ENCODE measurements at places on chromosomes 5 and 9.

GRCh38 chr5:173315495-173316338 is 12.5 kb downstream of the STC2 start:
- peak; percentile 45 for DNase-seq

- no peak for DNase-seq
Observed at GRCh38 chr9:14813336-14814248, 91.1 kb upstream of the CER1 start.

GRCh38 chr9:96137671-96138429 is 164.1 kb downstream of the HSD17B3 start:
- DNase-seq, result no peak

GRCh38 chr9:109166171-109166770 is 778 bp downstream of the FRRS1L start:
- DNase-seq, result peak; percentile 88

DNA sequence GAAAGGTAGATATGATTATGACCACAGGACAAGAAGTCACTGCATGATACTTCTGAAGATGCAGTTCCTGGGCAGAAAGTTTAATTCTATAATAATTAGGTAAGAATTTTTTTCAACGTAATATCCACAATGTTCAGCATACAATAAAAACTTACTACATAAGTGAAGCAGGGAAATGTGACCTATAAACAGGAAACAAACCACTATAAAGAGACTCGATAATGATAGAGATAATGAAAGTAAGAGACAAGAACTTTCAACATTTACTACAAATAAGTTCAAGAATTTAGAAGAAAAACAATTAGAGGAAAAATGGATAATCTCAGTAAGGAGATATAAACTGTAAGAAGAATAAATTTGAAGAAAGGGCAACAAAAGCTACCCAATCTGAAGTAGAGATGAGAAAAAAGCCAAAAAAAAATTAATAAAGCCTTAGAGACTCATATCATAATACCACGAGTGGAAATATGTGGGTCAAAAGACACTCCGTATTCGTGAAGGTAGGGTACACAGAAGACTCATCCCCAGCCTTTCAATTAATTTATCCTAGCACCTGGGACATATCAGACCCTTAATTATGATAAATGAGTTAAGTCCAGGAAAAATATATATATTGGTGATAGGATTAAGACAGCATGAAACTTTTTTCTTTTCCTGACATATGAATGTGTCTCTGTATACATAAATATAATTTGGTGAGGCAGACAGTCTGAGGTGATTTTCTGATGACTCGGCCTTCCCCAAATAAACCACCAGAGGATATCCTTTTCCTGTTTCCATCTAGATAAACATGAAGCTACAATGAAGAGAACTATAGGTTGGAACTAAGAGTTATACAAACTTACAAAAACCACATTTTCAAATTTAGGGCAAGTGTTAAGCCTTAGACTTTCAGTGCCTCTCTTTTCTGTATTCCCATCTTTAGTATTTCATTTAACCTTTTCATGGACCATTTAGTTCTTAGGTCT is 120.4 kb downstream of the RAPGEF6 start:
- DNase-seq, result no peak

DNA sequence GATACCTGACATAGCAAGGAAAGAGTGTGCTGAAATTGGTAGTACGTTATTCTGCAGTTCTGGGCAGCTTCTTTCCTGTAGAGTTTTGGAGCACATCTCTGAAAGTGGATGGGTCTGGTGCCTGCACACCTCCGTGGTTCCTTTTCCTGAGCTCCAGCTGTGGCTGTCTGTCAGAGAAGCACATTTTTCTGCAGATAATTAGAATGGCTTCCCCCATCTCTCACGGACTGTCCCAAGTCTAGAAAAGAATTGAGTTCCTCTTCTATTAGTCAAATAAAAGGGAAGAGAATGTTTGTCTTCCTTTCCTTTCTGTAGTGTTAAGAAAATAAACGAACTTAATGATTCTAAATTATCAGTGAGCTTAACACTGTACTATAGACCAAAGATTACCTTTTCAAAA is 55.7 kb downstream of the VCAN start:
- DNase-seq, result no peak

DNA sequence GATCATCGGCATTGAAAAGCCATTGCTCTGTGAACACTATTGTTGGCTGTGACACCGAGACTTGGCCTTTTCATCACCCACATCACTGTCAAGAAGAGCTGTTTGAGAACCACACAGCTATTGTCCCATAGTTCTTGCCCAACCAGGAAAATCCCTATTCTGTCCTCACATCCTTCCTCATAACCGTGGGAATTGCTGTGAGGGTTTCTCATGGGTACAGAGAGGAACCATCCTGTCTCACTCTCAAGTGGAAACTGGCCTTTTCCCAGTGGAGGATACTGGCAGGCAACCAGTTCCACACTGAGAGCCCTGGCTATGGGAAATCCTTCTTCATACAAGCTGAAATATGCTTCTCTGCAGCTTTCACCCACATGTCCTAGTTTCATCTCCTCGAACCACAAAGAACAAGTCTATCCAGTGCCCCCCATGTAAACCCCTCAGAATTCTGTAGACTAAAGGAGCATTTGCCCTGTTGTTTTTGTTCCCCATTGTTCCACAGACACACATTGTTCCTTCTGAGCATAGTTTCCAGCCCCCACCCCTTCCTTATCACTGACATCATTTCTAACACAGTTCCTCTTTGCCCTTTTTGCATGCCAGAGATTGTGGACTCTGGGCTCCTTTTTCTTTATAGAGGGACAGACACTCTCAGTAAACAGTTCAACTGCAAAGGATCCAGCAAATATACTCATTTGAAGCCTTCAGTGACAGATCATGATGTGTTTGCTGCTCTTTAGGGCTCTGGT is 57.8 kb upstream of the C5orf46 start:
- no peak for DNase-seq

- DNase-seq, result no peak
Observed at GRCh38 chr9:103301051-103301450, 305.9 kb downstream of the CYLC2 start.

GRCh38 chr5:79702606-79703380 is 13.2 kb downstream of the CMYA5 start:
- peak; percentile 49 for DNase-seq

DNA sequence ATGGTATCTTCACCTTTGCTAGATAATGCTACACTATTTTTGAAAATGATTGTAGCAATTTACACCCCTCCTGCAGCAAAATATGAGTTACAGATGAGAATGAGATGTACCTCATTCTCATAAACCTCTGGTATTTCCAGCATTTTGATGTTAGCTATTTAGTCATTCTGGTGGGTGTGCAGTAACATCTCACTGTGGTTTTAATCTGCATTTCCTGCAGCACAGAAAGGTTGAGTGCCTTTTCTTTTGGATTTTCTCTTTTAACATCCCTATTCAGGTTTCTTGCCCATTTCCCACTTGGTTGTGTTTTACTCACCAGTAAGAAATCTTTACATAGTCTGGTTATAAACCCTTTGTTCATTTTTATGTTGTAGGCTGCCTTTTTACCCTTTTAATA is 206.2 kb downstream of the NR3C1 start:
- DNase-seq, result no peak

DNA sequence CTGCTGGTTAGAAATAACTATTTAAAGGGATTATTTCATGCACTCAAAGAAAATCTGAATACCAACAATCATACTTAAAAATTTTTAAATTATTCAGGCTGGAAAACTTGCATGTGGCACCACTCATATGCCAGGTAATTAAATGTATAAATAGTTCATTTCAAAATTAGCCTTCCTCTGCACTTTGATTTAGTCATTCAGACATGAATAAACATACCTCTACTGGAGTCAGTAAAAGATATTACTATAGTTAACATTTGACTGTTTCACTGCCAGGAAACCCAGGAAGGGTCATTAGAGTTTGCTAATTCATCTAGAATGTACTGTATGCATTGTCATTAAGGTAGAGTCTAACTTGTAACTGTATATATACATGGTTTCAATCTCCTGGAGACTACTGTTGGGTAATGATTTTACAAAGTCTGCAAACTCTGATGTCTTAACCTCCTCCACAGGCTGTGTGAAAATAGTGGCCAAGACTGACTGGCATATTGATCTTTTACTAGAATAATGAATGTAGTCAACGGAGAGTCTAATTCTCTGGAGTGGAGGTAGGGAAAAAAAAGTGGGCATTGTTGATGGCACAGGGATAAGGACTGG is 43.7 kb downstream of the TEX10 start:
- no peak for DNase-seq

GRCh38 chr9:79152306-79152705 is 419.5 kb upstream of the TLE4 start:
- no peak for DNase-seq

- no peak for DNase-seq
Observed at GRCh38 chr9:34654323-34655051, 2.5 kb downstream of the IL11RA start.

GRCh38 chr5:114308017-114308416 is 53.9 kb upstream of the KCNN2 start:
- DNase-seq, result peak; percentile 83

GRCh38 chr9:98917746-98918487 is 25.8 kb upstream of the COL15A1 start:
- no peak for DNase-seq

- DNase-seq, result no peak
Observed at GRCh38 chr9:95649801-95650213, 133.0 kb upstream of the PTCH1 start.

- no peak for DNase-seq
Observed at GRCh38 chr9:2059274-2059929, 44.3 kb downstream of the SMARCA2 start.

DNA sequence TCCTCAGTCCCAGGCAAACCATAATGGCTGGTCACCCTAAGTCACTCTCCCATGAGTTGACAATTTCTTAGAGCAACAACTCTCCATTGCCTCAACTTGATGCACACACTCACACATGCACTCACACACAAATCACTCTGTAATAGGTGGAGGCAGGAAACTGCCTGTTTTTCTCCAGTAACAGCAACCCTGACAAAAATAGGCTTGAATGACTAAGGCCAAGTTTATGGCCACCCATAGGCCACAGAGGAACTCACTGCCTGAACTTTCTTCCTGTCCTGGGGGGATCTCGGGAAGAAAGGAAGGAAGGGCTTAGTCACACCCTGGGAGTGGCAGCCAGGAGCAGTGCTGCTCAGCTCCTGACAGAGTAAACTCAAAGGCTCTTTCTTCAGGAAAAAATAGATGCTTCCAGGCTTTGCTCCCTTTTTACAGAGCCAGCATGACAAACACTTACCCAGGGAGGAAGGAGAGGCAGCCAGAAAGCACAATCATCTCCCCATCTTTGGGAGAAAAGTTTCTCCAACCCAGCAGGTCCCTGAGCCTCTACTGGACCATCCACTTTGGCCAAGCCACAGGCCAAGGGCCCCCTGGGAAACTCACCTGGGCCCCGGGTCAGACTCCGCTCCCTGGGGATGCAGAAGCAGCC is 368 bp downstream of the SH3TC2 start:
- no peak for DNase-seq

GRCh38 chr5:138352722-138353559 is 456 bp downstream of the KDM3B start:
- peak; percentile 79 for DNase-seq

GRCh38 chr5:142412581-142412980 is 87.8 kb upstream of the SPRY4 start:
- no peak for DNase-seq

DNA sequence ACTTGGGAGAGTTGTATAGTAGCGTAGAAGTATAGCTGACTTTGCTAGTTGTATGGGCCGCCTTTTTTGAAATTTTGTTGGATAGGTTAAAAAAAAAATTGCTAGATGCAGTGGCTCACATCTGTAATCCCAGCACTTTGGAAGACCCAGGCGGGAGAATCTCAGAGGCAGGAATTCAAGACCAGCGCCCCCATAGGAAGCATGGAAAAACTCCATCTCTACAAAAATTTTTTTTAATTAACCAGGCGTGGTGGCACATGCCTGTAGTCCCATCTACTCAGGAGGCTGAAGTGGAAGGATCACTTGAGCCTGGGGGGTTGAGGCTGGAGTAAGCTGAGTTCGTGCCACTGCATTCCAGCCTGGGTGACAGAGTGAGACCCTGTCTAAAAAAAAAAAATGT is 59.2 kb downstream of the SMC5 start:
- peak; percentile 24 for DNase-seq

GRCh38 chr9:133423216-133423615 is 1.0 kb downstream of the ADAMTS13 start:
- DNase-seq, result no peak

DNA sequence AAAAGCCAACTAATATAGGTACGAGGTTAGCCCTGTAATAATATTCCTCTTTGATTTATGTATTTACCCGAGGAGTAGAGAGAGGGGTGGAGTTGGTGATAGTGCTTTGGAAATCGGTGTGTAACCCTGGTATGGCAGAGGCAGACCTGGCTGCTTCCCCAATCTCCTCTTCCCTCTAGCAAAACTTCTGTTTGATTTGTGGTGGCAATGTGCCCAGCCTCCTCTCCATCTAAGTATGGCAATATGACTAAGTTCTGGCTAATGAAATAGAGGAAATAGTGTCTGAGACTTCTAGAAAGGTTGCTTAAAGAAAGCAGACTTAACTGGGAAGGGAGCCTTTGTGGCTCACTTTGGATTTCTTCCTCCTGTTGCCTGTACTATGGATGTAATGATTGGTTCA is 491.1 kb downstream of the ENC1 start:
- no peak for DNase-seq

DNA sequence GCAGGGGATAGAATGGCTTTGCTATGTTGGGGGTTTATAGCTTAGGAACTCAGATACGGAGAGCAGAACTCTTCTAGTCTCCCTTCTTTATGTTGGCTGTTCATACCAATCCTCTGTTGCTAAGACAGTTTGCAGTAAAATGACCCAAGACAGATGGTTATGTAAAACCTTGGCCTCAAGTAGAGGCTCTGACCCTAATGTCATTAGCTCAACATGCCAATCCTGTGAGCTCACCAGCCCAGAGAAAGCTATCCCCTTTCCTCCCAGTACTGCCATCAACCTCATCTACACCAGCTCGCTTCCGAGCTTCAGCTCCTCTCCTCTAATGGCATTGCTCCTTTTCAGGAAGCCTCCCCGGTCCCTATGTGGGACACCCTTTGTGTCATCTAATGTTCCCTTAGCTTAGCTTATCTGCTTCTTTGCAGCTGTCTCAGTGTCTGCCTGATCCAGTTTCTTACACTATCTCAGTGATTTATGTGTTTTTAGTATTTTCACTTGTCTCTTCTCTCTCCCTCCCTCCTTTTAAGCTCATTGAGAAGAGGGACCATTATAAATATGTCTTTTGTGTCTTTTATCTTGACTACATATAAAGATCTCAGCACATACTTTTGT is 281.3 kb upstream of the CLINT1 start:
- no peak for DNase-seq

DNA sequence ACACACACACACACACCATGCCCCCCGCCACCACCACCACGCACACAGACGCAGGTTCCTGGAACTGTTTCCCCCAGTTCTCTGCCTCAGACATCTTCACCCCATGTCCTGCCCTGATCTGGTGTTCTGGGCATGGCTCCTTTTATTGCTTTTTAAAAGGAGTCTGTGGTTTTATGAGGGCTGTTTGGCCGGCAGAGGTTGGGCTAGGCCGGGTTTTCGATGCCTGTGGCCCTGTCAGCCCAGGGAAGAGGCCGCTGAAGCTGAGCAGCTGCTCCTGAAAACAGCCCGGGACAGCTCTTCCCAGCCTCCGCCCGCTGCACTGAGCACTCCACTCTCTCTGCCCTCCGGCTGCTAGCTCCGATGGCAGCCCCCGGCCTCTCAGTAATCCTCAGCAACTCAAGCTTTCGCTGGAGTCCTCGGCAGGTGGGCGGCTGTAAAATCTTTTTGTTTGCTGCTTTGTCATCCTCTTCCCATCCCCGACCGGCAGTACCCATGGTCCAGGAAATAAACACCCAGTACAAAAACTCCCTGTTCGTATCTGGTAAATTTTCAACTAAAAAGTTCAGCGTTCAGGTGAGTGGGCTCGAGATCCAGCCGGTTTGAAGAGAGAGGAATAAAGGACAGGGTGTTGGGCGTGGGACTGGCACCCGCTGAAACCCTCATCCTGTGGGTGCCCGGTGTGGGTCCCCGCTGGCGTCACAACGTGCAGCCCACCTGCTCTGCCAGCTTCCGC is 103.0 kb upstream of the ERCC6L2 start:
- DNase-seq, result peak; percentile 91

All from neural progenitor cell (in vitro differentiated cells).